MG63 (cell line): ENCODE measurements at places on chromosomes 2 and 18. TPM values are rescaled to one million over a fixed set of nuclear protein-coding genes. Genes with fewer than 3 reads are reported as not detected.

Gene AMER3
- total RNA-seq = not detected in 2 replicates

DNA sequence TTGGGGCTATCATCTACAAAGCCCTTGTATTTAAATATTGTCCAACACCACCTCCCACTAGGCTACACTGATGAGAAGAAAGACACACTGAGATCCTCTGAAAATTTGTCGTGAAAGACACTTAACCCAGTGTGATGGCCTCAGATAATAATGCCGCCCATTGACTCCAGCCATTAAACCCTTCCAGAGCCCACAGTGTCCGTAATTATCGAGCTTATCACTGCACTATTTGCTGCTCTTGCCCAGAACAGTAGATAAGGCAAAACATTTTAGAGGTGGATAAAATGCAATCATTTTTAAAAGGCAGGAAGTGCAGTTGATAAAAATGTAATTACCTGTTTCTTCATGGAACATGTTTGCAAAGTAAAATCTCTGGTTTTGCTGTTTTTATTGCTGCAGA is 121.3 kb upstream of the DDX18 start:
- no peak for DNase-seq

Gene CLEC4F
- not detected in 2 replicates for total RNA-seq

Gene ZNF396
- 0.10 and 0.25 TPM in 2 replicates for total RNA-seq

- DNase-seq = no peak
Measured at GRCh38 chr2:189049709-189050164, 75.6 kb downstream of the COL3A1 start.

Gene SCN3A
- total RNA-seq = 22.7 and 27.1 TPM in 2 replicates

GRCh38 chr18:39329496-39330275 is 1764.1 kb upstream of the CELF4 start:
- no peak for DNase-seq

Gene RGPD3
- total RNA-seq = 0.07 TPM in 2 replicates

GRCh38 chr2:183195397-183195796 is 71.2 kb downstream of the NUP35 start:
- DNase-seq = no peak

GRCh38 chr18:34841891-34842290 is 131.8 kb downstream of the DTNA start:
- DNase-seq = no peak

Gene ERBB4
- total RNA-seq = 0.07 TPM in 1 of 2 replicates, not detected in the other

- DNase-seq = no peak
Measured at GRCh38 chr2:228118940-228119339, 62.5 kb downstream of the SPHKAP start.

GRCh38 chr2:68737711-68738110 is 3.1 kb downstream of the ARHGAP25 start:
- no peak for DNase-seq

DNA sequence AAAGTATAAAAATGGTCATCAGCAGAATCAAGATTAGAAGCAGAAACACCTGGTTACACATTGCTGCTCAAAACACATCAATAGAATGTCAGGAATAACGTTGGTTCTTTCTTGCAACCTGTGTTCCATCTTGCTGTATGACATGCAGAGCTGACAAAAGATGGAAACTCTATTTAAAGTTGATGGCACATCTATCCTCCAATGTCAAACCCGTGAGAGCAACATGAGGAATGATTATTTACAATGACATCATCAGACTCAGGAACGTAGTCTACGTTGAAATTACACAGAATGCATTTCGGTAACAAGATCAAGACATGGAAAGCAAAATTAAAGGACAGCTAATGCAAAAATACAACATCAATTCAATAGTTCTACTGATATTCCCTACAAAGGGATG is 26.2 kb upstream of the TTN start:
- no peak for DNase-seq

- no peak for DNase-seq
Measured at GRCh38 chr2:142973160-142973821, 95.8 kb downstream of the KYNU start.

- no peak for DNase-seq
Measured at GRCh38 chr18:76454418-76454817, 40.6 kb downstream of the ZNF516 start.

Gene TMEM182
- total RNA-seq = 2.2 and 5.2 TPM in 2 replicates

Gene TNFRSF11A
- 1.8 and 7.0 TPM in 2 replicates for total RNA-seq

DNA sequence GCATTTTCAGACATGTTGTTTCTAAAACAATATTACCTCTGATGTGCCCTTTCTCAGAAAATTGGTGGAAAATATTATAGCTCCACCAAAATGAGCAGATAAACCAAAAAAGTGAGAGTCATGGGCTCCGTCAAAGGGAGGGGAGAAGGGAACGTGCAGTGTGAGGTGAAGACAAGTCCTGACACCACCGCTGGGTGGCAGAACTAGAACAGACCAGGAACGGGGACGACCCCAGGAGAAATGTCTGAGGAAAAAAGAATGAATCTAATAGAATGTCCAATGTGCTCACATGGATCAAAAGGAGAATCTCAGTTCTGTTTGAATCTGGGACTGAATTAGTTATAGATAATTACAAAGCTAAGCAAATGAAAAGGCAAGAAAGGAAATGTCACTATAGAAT is 22.6 kb upstream of the BCL2 start:
- no peak for DNase-seq

GRCh38 chr2:190618030-190618429 is 30.9 kb upstream of the NAB1 start:
- DNase-seq = no peak

- no peak for DNase-seq
Measured at GRCh38 chr2:66899109-66899508, 464.2 kb downstream of the MEIS1 start.

Gene GAD1
- total RNA-seq = 3.2 TPM in 1 of 2 replicates, not detected in the other

DNA sequence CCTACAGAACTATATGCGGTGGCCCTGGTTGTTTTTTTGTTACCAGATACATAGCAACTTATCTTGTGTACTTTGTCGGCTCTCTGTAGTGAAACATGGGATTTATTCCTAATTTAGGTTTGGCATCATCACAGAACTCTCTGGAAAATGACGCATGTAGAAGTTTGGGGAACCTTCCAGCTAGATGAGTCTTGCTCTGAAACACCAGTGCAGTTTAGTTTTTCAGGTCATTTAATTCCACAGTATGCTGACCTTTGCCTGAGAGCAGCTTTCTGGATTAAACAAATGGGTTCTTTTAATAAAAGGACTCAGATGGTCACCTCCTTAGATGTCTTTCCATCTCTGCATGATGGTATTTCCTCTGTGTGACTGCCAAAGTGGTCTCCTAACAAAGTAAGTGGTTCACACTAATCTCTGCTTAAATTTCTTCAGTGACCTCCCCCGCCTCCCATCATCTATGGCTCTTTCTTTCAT is 39.9 kb downstream of the MYO3B start:
- no peak for DNase-seq
